ENCODE measurements at places on chromosomes 7 and 10.
A peak's percentile ranks its signal among the peaks of the same experiment; 100 is the strongest.

GRCh38 chr10:4568086-4568485, 257.9 kb upstream of the AKR1E2 start:
- no peak for DNase-seq

- peak; percentile 57 for DNase-seq
Observed at GRCh38 chr7:26151953-26152781, at the start of gene NFE2L3. Gene NFE2L3, plus strand, starts transcription at chr7:26152198. Its CDS starts 301 bp downstream, at chr7:26152499.

GRCh38 chr7:111086532-111086931, 4.4 kb upstream of the LRRN3 start:
- DNase-seq: no peak

DNA sequence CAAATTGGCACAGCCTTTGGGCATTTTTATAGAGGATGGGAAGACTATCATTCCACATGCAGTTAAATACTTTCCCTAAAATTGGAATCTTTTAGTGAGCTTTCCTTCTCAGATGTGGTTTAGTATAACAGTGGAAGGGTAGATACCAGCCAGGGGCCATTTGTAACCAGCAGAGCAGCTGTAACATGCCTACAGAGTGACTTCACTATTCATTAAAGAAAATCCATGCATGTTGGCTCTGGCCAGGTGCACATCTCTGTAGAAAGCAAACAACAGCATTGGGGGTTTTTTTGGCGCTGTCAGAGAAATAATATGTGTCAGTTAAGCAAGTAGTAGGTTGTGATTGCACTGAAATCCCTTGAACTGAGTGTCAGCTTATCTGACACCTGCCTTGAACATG, 115.6 kb downstream of the LHFPL3 start:
- no peak for DNase-seq

- DNase-seq: no peak
Observed at GRCh38 chr7:3533040-3533439, 232.0 kb downstream of the SDK1 start.

- no peak for DNase-seq
Observed at GRCh38 chr10:35781643-35782035, 139.5 kb upstream of the FZD8 start.

- no peak for DNase-seq
Observed at GRCh38 chr10:10613656-10614244, 403.9 kb upstream of the CELF2 start.

DNA sequence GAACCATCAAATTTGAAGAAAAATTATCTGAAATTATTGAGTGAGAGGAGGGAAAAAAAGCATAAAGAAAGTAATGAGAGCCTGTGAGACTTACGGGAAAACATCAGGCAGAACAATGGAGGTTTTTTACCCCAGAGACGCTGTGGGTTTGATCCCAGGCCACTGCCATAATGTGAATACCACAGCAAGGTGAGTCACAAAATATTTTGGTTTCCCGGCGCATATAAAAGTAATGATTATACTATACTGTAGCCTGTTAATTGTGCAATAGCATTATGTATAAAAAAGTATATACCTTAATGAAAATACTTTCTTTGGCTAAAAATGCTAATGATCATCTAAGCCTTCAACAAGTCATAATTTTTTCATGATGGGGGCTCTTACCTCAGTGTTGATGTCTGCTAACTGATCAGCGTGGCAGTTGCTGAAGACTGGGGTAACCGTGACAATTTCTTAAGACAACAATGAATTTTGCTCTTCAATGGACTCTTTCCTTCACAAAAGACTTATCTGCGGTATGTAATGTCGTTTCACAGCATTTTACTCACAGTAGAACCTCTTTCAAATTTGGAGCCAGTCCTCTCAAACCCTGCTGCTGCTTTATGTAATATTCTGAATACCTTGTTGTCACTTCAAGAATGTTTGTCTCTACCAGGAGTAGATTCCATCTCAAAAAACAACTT, 97.0 kb upstream of the FAM20C start:
- DNase-seq: no peak

- DNase-seq: no peak
Observed at GRCh38 chr10:101646364-101646763, 48.6 kb downstream of the FBXW4 start.

- no peak for DNase-seq
Observed at GRCh38 chr7:114086914-114087652, 168.3 kb upstream of the PPP1R3A start.

DNA sequence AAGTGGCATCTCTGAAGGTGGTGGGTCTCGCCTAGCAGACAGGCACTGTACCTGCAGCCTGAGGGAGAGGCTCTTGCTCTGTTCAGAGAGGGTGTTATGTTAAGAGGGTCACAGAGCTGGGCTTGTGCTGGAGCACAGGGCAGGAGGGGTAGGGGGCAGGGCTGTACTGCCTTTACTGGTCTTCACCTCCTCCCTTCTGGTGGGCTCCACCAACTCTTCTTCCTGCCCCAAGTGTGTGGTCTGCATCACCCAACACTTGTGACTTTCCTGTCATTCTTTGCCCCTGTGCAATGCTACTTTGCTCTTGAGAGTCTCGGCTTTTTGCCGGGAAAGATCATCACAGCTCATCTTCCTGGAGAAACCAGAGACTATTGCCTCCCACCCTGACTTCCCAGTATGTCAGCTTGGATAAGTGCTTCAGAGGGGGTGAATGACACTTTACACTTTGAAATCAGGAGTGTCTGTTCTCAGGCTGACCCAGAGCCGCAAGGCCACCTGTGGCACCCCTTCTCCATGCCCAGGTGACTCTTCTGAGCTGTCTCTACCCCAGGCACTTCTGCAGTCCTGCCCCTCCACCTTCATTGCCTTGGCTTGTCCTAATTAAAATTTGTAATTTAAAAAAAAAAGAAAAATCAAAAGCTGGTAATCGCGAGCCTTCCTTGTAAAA, 38.4 kb upstream of the IKZF1 start:
- DNase-seq: no peak

DNA sequence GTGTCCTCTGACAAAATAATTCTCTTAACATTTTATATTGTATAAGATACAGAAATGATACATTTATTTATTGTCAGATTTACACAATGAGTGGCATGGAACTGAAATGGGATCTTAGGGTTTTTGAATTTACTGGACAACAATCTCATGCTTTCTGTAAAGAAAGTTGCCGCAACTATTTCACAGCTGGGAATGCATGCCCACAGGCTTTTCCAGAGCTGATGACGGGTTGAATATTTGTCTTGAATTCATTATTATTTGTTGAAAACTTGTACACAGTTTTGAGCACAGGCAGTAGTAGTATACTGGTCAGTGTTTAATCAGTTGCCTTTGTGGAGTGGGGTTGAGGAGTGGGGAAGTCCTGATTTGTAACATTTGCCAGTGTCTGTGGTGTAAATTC, 20.5 kb upstream of the MRC1 start:
- no peak for DNase-seq

GRCh38 chr7:155518633-155519032, 27.7 kb downstream of the CNPY1 start:
- DNase-seq: no peak

GRCh38 chr7:2080477-2080876, 152.3 kb downstream of the MAD1L1 start:
- DNase-seq: no peak

GRCh38 chr10:70233939-70234300, 691 bp upstream of the PPA1 start:
- no peak for DNase-seq

GRCh38 chr10:76552091-76552873, 1085.3 kb downstream of the KCNMA1 start:
- no peak for DNase-seq

- no peak for DNase-seq
Observed at GRCh38 chr7:50284296-50284695, 20.2 kb upstream of the IKZF1 start.

GRCh38 chr7:1043552-1044188, 676 bp upstream of the GPR146 start:
- no peak for DNase-seq

DNA sequence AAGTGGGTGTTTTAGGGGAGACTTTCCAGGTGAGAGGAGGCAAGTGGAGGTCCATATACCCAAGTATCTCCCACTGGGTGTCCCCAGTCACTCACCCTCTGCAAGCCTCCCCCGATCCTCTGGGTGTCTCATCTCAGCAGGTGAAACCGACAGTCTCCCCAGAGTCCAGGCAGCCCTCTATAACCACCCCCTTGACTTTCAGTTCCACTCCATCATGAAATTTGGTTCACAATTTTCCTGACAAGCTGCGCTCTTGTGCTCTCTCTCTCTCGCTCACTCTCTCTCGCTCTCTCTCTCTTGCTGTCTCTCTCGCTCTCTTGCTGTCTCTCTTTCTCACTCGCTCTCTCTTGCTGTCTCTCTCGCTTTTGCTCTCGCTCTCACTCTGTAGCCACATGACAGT, 8.1 kb upstream of the RABGEF1 start:
- no peak for DNase-seq

- no peak for DNase-seq
Observed at GRCh38 chr7:6917258-6917657, 91.2 kb upstream of the CCZ1B start.

DNA sequence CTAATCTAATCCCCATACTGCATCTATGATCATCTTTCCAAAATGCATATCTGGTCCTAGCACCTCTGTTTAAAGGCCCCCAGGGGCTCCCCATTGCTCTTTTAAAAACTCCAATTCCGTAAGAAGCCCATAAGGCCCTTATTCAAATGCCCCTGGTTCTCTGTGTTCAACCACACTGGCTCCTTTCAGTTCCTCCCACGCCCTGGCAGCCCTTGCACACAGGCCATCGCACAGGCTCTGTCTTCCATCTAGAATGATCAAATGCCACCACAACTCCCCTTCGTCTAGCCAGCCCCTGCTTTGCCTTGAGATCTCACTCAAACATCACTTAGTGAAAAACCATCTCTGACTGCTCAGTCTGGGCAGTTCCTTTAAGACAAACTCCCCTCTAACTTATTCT, 112.9 kb upstream of the LYZL2 start:
- DNase-seq: no peak

DNA sequence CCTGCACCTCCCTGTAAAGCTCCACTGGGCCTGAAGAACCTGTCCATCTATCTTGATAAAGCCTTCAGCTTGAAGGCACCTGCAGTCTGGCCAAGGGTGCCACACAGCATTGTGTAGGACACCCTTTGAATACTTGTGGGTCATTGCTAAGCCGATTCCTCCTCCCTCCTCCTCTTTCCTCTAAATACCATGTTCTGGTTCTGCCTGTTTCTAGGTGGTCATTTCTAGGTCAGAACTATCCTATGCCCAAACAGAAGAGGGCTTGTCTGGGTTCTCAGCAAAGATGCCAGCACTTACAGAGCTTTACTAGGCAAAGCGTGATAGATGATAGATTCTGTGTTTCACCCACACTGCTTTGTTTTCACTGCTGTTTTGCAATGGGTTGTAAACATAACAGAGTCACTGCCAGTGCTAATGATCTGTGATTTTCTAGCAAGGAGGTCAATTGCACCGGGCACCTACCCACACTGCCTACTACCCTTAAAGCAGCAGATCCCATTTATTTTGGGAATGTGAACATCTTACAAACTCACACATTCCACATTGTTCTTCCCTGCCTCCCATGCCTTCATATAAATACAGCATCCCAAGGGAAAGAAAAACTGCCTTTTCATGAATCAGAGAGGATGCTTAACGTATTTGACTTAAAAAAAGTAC, 279.1 kb upstream of the PITRM1 start:
- DNase-seq: no peak
